OCI-LY7 (cell line): ENCODE measurements at places on chromosomes 3 and 15.

DNA sequence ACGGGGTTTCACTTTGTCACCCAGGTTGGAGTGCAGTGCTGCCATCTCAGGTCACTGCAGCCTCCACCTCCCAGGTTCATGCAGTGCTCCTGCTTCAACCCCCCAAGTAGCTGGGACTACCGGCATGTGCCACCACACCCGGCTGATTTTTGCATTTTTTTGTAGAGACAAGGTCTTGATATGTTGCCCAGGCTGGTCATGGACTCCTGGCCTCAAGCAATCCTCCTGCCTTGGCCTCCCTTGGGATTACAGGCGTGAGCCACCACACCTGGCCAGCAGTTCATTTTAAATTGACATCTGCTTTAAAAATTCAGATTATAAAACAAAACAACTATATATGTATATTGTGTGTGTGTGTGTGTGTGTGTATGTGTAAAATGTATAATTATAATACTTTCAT is 38.3 kb downstream of the CALML4 start:
- DNase-seq = peak; percentile 38

DNA sequence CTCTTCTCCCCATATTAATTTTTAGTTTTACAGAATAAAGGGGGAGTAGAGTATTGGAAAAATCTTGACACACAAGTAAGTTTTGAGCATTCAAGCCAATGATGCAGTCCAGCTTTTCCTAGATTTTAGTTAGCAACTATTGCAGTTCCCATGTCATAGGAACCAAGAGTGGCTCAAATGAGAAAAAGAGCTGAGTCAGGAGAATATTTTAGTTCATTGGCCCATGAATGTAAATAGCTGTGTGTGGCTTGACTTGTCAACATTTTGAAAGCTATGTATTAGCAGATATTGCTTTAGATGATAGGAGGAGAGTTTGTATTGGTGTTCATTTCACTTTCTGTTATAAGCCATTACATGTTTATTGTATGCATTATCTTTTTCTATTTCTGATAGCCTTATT is 853.7 kb downstream of the PLOD2 start:
- DNase-seq = no peak

DNA sequence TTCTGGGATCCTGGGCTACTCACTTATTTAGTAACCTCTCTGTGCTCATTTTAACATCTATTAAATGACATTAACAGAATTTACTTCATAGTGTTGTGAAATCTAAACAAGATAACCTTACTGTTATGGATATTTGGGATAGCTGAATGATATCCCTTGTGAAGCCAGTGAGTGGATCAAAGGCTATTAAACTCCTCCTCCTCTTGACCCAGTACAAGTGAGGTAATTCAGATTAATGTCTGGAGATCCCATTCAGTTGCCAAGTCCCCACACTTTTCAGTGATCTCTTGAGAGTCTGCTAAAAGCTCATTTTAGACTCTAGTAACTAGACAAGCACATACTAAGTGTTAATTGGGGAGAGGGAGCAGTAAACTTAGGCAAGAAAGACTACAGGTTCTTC is 2.5 kb upstream of the ANKRD28 start:
- no peak for DNase-seq

DNA sequence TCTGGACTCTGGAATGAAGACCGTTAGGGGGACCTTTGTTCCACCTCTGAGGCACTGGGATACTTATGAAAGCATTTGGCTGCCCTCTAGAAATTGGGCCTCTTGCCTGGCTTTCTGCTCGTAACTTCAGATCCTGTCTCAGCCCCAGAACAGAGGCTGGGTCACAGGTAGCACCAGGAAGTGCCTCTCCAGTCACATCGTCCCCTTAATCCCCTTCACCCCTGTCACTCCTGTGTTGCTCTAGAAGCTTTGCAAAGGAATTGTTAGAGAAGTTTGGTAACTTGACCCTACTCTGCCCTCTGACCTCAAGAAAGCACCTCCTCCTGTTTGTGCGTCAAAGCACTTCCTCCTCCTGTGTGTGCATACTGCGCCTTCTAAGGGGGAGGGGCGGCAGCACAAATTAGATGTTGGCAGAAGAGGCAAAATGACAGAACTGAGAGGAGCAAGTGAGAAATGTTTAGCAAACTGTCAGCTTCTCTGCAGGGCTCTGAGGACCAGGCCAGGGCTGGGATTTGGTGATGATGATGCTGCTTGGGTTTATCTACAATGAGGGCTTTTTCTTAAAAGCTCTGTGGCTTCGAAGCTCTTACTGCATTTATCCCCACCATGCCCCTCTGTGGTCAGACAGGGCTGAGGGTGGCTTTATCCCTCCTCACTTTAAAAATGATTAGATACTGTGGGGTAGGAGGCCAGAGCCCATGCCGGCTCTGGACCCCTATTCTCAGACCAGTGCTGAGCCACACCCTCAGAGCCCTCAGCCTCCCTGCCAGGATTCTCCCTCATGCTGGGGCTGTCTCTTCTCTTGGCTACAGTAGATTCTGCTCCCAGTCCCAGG is 76.2 kb downstream of the LARS2 start:
- peak; percentile 62 for DNase-seq

- no peak for DNase-seq
Measured at GRCh38 chr15:83694536-83694935, 40.6 kb downstream of the ADAMTSL3 start.

DNA sequence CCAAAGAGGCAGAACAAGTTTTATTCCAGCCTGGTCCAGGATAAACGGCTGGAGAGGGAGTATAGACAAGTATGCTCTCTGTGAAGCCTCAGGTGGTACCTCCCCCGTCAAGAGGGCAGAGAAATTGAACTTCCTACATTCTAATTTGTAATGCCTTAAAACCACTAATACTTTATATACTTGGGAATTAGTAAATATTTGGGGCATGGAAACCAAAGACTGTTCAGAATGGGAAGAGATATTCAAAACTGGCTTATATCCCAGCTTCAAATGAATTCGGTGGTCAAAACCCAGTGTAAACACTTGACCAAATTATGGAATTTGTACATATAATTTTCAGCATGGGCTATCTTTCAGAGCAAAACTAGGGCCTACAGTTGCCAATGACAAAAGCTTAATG is 122.6 kb downstream of the FBN1 start:
- DNase-seq = no peak

DNA sequence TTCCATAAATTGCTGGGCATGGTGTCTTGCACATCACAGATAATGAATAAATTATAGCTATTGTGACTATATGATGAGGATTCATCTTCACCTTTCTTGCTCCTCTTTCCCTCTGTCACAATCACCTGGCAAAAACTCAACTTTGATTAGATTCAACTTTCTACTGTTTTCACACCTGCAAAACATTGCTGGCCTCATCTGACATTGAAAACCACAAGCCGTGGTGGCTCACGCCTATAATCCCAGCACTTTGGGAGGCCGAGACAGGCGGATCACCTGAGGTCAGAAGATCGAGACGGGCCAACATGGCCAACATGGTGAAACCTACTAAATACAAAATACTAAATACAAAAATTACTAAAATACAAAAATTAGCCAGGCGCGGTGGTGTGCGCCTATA is 12.7 kb upstream of the PEX5L start:
- DNase-seq = no peak

GRCh38 chr3:56702490-56703315 is 19.6 kb upstream of the TASOR start:
- peak; percentile 82 for DNase-seq

- DNase-seq = no peak
Measured at GRCh38 chr15:66993090-66993489, 72.3 kb upstream of the SMAD3 start.

DNA sequence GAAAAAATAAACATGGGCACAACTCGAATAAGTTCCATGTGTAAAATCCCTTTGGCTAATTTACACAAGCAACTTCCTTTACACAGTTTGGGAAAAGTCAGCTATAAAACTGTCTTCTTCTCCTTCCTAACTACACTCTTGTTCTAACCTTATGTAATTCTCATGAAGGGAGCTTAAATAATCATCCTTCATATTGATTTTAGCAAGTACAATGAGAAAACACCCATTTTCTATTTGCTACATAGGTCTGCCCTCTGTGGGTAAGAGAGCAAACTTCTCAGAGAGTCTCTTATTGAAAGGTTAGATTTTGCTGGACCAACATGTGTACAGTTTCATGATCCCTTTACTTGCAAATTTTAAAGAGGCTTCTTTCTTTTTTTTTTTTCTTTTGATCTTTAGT is 398.5 kb downstream of the ROBO1 start:
- no peak for DNase-seq

DNA sequence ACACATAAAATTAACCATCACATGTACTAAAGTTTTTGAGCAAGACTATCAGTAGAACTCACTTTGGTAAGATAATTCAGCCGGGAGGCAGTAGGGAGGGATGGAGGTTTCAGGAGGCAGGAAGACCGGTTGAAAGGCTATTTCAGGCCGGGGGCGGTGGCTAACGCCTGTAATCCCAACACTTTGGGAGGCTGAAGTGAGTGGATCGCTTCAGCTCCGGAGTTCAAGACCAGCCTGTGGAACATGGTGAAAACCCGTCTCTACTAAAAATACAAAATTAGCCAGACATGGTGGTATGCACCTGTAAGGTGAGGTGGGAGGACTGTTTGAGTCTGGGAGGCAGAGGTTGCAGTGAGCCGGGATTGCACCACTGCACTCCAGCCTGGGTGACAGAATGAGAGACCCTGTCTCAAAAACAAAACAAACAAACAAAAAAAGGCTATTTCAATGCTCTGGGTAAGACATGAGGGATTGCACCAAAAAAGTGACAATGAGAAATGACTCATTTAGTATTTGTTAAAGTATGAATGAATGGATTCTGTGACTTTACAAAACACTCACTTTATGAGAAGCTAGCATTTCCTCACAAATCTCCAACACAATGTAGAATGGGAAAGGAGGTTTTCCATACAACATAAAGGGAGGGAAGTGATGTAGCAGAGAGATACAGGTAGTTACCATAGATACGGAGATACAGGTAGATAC is 43.9 kb downstream of the SH3BP5 start:
- DNase-seq = no peak

- no peak for DNase-seq
Measured at GRCh38 chr15:51760805-51761204, 9.4 kb downstream of the TMOD2 start.

DNA sequence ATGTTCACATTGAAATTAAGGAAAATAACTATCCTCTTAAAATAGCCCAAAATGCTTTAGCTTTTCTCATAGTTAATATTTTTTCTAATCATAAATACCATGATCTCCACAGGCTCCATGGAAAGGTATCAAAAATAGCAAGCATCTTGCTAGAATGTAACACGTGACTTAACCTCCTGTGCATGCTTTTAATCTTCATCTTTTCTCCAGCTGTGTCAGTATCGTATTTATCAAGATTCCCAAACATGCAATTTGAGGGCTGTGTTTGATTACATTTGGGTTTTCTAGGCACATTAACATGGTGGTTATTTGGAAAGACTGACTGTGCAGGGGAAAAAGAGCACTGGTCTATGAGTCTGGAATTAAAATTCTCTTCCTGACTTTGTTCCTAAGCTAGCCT is 472.5 kb upstream of the MCTP2 start:
- DNase-seq = no peak

- DNase-seq = no peak
Measured at GRCh38 chr3:72391659-72392058, 456.6 kb downstream of the SHQ1 start.

DNA sequence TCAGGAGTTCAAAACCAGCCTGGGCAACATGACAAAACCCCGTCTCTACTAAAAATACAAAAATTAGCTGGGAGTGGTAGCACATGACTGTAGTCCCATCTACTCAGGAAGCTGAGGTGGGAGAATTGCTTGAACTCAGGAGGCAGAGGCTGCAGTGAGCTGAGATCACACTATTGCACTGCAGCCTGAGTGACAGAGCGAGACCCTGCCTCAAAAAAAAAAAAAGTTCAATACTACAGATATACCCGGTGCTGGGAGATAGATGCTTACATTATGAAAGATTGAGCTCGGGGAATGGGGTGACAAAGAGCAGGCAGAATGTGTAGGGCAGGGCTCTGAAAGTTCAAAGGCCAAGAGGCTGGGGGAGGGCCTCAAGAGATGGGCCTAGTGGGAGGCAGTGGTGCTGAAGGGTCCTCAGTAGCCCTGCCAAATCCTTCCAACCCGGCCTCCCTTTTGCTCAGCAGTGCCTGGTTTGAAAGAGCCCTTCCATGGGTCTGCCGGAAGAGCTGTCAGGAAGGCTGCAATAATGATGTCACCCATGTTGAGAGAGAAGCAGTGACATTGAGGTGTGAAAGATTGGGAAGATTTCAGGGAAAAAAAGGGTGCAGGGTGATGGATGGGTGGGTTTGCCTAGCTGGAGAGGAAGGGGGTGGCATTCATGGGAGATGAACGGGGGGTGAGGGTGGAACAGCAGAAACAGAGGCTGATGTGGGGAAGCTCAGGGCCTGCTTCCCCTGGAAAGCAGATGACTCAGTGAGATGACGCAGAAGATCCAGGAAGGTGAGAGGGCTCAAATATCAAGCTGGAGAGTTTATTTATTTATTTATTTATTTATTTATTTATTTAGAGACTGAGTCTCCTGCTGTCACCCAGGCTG is 20.0 kb upstream of the IREB2 start:
- no peak for DNase-seq

DNA sequence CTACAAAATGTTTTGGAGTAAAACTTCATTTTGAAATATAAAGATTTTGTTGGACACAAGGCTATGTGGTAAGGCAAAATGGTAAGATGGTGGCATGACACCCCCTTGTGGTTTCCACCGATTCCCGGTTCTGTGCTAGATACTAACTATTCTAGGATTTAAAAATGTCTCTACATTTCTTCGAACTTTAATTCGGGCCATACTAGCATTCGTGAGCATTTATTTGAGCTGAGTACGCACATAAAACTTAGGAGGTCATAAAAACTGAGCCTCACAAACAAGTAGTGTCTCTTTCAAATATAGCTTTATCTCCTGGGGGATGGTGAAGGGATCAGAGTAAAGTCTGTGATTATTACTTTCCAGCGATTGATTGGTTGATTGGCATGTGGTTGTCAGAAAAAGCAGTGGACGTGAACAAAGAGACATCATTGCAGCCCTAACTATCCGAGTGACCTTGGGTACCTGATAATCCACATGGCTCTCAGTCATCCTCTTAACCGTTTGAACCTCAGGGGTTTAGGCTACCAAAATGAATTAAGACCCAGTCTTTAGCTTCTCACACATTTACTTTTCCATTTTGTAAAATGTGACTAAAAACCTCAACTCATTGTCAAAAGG is 1.1 kb upstream of the ZNF639 start:
- DNase-seq = peak; percentile 61

- DNase-seq = no peak
Measured at GRCh38 chr3:8458711-8459110, 42.9 kb upstream of the LMCD1 start.
